ENCODE measurements at places on chromosomes 3 and 15. TPM values are rescaled to one million over a fixed set of nuclear protein-coding genes. Genes with fewer than 3 reads are reported as not detected.

- H3K36me3 ChIP-seq = no peaks in the 10 kb centered on the region
- no peaks in the 10 kb centered on the region for H3K27me3 ChIP-seq
- peaks cover 46% of the 10 kb centered on the region for H3K4me1 ChIP-seq
- H3K27ac ChIP-seq = peak overlapping the region; percentile 91
- DNase-seq = no peak
Observed at GRCh38 chr3:159922193-159922840, 66.3 kb upstream of the IL12A start.

USP13 gene
- 20.8 TPM for total RNA-seq

DNA sequence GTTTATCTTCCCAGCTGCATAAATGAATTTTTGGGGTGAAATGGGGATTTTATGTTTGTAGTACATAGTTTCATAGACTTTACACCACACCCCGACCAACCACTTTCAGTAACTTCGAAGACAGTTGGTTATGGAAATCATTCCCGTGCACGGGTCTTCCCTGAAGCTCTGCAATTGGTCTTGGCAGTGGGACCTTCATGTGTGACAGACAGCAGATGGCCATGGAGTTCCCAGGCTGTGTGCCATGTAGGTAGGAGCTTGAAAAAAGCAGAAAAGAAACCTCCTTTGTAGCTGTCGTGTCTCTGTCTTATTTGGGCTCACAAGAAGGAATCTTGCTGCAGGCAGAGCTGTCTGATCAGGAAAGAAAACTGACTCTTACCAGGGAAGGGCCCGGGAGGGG, 25.9 kb downstream of the EXOG start:
- H3K27ac ChIP-seq = no peak overlapping the region
- DNase-seq = no peak
- H3K4me1 ChIP-seq = no peaks in the 10 kb centered on the region
- peaks cover 2% of the 10 kb centered on the region for H3K36me3 ChIP-seq
- no peak overlapping the region for H3K4me3 ChIP-seq
- H3K27me3 ChIP-seq = no peaks in the 10 kb centered on the region

DNA sequence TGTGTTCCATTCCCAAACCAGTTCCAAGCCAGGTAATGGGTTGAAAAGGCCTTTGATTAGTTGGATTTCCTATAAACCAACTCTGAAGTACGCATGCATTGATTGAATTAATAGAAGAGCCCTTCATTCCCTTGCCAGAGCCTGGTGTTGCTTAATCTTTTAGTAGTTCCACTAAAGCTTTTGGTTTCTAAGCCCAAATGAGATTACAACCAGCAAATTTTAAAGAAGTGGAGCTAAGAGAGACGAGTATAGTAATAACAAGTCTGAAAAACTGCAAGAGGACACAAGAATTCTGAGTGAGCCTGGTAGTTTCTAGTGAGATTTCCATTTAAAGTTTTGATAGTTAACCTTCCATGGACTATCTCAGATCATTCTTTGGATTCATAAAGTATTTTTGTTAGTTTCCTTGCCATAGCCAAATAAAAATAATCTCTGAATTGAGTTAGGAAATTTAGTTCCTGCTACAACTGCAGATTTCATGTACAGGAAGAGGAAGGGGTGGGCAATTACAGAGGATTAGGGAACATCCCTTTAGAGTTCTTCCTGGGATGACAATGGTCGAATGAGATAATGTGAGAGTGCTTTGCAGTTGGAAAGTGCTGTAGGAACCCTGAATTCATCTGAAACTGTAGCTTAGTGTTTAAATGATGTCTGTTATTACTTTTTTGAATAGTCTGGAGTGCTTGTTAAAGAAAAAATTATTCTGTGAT, 136.8 kb downstream of the FNDC3B start:
- no peaks in the 10 kb centered on the region for H3K27me3 ChIP-seq
- H3K27ac ChIP-seq = no peak overlapping the region
- no peak for DNase-seq
- peaks cover 1% of the 10 kb centered on the region for H3K36me3 ChIP-seq

PLSCR5 gene
- not detected for total RNA-seq

DNA sequence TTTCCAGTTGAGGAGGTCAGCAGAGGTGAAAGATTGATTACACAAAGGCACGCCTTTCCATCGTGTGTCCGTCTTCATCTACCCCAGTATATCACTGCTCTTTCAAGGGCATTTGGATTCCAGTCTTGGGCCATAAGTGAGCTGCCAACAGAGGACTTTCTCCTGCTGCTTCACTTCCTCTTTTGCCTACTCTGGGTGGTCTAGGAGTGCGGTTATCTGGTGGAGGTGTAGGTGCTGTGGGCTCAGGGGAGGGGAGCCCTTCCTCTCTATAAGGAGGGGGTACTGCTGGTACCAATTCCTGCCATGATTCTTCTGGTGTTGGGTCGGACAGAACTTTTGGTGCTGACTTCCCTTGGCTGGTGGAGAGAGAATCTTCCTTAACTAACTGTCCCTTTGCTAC, 83.1 kb upstream of the VEPH1 start:
- DNase-seq = no peak
- no peak overlapping the region for H3K27ac ChIP-seq
- H3K4me1 ChIP-seq = no peaks in the 10 kb centered on the region
- H3K36me3 ChIP-seq = no peaks in the 10 kb centered on the region
- H3K4me3 ChIP-seq = no peak overlapping the region
- no peaks in the 10 kb centered on the region for H3K27me3 ChIP-seq

ACKR4 gene
- 0.10 TPM for total RNA-seq

TUSC7 gene
- total RNA-seq = not detected

TMEM266 gene
- total RNA-seq = 0.66 TPM

GPR149 gene
- not detected for total RNA-seq

DNA sequence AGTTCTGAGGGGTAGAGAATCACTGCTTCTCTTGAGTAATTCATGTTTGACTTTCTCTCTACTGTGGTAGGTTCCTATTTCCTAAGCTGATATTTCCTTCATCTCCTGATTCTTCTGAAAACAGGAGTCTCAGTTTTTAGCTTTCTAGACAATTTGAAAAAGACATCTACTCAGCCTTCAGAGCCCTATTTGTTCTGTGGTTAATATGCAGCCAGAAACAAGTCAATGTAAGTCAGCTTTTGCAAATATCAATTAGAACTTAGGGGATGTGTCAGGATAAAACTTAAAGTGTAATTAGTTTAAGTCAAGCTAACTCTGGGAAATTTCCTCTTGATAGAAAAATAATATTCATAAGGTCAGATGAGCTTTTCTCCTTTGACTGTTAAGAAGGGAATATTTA, 21.7 kb upstream of the HACD2 start:
- no peak for DNase-seq
- H3K27me3 ChIP-seq = no peaks in the 10 kb centered on the region
- H3K4me1 ChIP-seq = peaks cover 23% of the 10 kb centered on the region
- H3K27ac ChIP-seq = peak overlapping the region; percentile 45

- no peaks in the 10 kb centered on the region for H3K27me3 ChIP-seq
- H3K4me3 ChIP-seq = no peak overlapping the region
- no peaks in the 10 kb centered on the region for H3K36me3 ChIP-seq
- DNase-seq = no peak
Observed at GRCh38 chr15:83733206-83733605, 79.3 kb downstream of the ADAMTSL3 start.

DENND6A gene
- 15.3 TPM for total RNA-seq

ABTB1 gene
- total RNA-seq = 10.6 TPM

THRB gene
- not detected for total RNA-seq

RTP1 gene
- total RNA-seq = not detected
